SK-MEL-5 (cell line): ENCODE measurements at places on chromosomes 3 and 15. TPM values are rescaled to one million over a fixed set of nuclear protein-coding genes. Genes with fewer than 3 reads are reported as not detected.

Gene TEX9
- total RNA-seq, result 8.2 and 11.6 TPM in 2 replicates

Gene PRICKLE2
- 0.69 and 1.5 TPM in 2 replicates for total RNA-seq

DNA sequence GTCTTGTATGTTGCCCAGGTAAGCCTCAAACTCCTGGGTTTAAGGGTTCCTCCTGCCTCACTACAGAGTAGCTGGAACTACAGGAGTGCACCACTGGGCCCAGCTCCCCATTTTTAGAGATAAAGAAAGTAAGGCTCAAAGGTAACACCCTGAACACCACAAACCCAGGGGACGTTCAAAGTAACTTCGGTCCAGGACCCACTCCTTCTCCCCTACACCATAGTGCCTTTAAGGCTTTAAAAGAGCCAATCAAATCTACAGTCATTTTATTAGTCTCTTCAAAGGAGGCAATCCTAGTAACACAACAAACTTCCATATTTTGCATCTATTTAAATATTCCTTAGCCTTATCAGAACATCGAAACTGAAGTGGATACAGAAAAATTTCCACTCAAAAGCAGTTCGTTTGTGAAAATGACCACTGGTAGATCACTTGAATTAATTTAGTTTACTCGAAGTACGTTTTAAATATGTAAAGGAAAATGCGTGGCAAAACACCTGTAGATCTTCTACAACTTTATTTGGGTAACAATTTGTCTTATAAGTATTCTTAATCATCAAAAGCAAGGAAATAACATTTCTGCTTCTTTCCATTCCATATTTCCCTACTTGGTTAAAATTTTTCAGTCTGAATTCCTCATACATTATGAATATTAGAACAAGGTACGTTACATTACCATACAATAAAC, 1.8 kb downstream of the STAG1 start:
- DNase-seq, result no peak

Gene CCR3
- total RNA-seq, result not detected in 2 replicates

GRCh38 chr3:17021614-17022013, 136.9 kb downstream of the PLCL2 start:
- DNase-seq, result no peak

DNA sequence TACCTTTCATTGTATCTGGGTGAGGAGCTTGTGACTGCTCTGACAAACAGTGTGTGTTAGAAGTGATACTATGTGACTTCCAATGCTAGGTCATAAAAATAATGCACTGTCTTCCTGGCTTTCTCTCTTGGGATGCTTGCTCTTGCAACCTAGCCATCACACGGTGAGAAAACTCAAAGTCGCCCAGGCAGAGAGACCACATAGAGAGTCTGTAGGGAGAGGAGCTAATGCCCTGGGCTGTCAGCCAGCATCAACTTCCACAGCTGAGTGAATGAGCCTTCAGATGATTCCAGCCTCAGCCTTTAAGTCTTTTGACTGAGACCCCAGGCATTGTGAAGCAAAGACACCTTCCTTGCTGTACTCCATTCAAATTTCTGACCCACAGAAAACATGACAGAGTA, 220.6 kb upstream of the SGO1 start:
- peak; percentile 14 for DNase-seq

GRCh38 chr3:114120211-114120610, 58.6 kb downstream of the DRD3 start:
- DNase-seq, result no peak

- DNase-seq, result no peak
Observed at GRCh38 chr15:32107477-32108080, 77.3 kb downstream of the CHRNA7 start.

DNA sequence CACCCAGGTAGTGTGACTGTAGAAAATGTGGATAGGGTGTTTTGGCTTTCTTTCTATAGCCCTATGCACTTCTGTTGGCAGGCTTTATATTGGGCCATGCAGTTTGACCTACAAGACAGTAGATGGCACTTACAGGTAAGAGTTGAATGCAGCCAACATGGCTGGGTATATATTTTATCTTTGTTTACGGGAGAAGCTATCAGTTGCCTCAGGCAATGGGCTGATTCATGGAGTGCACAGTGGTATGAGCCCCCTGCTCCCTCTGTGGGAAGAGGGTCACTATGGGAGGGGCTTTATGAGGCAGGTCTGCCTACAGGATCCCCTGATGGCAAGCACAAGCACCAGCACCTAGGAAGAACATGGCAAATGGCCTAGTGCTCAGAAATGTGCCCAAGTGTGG, 301.2 kb upstream of the CDIN1 start:
- peak; percentile 23 for DNase-seq

- DNase-seq, result no peak
Observed at GRCh38 chr3:124019291-124019690, 27.4 kb upstream of the ROPN1 start.

Gene CLK3
- 44.4 and 53.2 TPM in 2 replicates for total RNA-seq

Gene C3orf22
- not detected in 2 replicates for total RNA-seq

Gene SPATA12
- total RNA-seq, result 0.42 and 0.69 TPM in 2 replicates

- no peak for DNase-seq
Observed at GRCh38 chr3:88267-88666, 108.3 kb upstream of the CHL1 start.

DNA sequence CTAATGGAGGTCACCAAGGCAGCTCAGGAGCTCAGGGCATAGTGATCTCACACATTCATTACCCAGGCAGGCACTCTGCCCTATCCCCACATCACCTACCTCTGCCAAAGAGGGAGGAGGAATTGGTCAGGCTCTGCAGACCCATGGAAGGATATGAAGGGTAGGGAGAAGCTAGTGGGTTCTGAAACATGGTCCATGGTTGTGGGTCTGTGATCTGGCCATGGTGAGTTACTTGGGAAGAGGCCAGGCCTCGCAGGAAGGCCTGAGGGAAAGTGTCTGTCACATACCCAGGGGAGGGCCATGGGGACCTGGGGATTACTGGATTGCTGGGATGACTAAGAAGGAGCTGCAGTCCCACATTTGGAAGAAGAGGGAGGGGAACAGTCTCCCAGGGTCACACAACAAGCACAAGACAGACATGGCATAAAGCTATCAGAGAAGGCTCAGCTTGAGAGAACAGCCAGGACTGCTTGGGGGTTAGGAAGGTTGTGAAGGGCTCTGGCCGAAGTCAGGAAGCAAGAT, 1.4 kb upstream of the PRSS50 start:
- DNase-seq, result no peak

GRCh38 chr3:165259541-165260193, 63.5 kb upstream of the SLITRK3 start:
- DNase-seq, result no peak

GRCh38 chr3:30302027-30302426, 304.4 kb upstream of the TGFBR2 start:
- no peak for DNase-seq

Gene SH3GL3
- total RNA-seq, result not detected in 2 replicates

GRCh38 chr15:65404186-65404872, 18.4 kb downstream of the IGDCC4 start:
- DNase-seq, result no peak

GRCh38 chr3:18066899-18067582, 324.6 kb upstream of the TBC1D5 start:
- no peak for DNase-seq

DNA sequence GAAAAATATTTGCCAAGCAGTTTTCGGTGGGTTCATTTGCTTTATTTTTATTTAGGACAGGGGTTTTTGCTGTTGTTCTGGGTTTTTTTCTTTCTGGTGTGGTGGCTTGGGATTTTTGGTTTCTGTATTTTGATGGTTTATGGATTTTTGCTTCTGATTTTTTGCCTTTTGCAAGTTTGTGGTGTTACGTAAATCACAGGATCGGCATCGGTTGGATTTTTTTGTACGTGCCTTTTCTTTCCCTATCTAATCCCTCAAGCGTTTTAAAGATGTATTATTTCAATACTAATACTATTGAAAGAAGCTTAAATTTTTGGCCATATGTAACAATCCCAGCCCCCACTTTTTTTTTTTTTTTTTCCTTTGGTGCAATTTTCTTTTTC, 782 bp upstream of the BCL6 start:
- DNase-seq, result no peak

DNA sequence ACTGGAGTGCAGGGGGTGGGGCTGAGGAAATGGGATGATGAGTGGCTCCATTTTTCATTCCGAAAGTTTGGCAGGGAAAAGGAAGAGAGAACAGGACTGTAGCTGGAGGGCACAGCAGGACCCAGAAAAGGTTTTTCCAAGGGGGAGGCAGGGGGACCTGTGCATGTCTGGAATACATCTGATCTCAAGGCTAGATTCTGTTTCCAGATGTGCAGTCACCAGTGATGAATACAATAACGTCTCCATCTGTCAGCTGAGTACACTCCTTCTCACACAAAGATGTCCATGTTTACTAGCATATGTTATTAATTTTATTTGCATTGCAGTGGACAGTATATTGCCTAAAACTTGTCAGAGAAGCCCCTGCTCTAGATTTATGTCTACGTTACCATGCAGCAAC, 39.9 kb upstream of the PRTG start:
- no peak for DNase-seq

Gene SEC61A1
- total RNA-seq, result 250 and 253 TPM in 2 replicates

GRCh38 chr3:194488055-194488742, 1.4 kb upstream of the ATP13A3 start:
- DNase-seq, result no peak

DNA sequence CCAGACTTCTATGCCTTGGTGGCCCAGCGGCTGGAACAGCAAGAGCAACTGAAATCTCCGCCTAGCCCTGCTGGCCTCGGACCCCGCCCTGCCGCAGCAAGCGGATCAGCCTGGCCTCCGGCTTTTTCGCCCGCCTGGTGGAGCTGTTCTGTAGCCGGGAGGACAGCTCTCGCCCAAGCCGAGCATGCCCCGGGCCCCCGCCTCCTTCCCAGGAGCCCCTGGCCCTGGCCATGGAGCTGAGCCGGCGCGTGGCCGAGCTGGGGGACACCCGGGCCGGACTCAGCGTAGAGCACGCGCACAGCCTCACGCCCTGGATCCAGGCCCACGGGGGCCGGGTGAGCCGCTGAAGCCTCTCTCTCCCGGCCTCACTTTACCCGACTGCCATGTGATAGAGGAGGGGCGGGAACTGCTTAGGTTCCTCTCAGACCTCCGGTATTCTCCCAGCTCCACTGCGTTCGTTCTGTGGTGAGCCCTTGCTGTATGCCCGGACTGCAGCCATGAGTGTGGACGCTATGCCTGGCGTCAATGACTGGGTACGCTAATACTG, 24.1 kb upstream of the MRPL3 start:
- DNase-seq, result peak; percentile 54

GRCh38 chr15:71812966-71813722, 2.8 kb downstream of the NR2E3 start:
- DNase-seq, result no peak

DNA sequence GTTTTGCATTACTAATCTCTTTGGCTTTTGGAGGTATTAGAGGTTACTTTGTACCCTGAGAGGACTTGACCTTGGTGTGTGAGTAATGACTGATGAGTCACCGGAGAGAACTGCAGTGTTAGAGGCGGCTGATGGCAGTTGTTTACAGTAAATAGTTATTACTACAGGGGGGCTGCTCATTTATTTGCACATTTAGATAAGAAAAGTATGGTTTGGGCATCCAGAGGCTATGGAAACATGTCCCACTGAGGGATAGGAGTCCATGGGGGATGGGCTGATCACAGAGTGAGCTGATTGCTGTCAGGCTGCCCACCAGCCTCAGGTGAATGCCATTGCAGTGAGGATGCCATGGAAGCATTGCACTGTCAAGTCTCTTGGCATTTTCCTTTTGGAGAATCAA, 17.3 kb upstream of the STAC start:
- no peak for DNase-seq

Gene TIGIT
- not detected in 2 replicates for total RNA-seq

Gene SMCO1
- not detected in 2 replicates for total RNA-seq

- no peak for DNase-seq
Observed at GRCh38 chr3:30356866-30357753, 249.3 kb upstream of the TGFBR2 start.

DNA sequence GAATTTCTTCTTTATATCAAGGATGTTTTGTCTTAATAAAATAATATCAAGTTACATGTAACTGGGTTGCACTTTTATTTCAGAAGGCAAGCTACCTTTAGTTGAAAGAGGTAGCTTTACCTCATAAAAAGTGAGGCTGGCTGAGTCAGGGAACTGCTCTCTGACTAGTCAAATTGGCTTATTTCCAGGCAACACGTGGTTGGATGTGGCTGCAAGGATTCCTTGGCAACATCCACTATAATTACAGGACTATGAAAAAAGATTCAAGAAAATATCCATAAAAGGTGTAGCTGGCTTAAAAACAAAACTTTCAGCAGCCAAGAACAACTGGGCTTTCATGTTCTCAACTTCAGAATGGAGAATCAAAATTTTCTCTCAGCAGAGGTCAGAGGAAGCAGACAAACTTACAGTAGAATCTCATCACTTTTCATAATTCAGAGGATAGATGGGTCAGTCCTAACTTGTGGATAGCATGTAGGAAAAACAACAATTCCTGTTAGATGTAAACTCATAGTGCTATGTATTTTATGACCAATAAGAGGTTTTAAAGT, 779.1 kb downstream of the MECOM start:
- DNase-seq, result no peak

Gene LIPC
- not detected in 2 replicates for total RNA-seq

- no peak for DNase-seq
Observed at GRCh38 chr15:62933386-62933785, 109.2 kb upstream of the TPM1 start.

GRCh38 chr3:159741281-159741680, 247.4 kb upstream of the IL12A start:
- DNase-seq, result no peak

- DNase-seq, result no peak
Observed at GRCh38 chr3:151869181-151869580, 4.3 kb upstream of the SUCNR1 start.

Gene MYEF2
- 1.9 and 4.1 TPM in 2 replicates for total RNA-seq

DNA sequence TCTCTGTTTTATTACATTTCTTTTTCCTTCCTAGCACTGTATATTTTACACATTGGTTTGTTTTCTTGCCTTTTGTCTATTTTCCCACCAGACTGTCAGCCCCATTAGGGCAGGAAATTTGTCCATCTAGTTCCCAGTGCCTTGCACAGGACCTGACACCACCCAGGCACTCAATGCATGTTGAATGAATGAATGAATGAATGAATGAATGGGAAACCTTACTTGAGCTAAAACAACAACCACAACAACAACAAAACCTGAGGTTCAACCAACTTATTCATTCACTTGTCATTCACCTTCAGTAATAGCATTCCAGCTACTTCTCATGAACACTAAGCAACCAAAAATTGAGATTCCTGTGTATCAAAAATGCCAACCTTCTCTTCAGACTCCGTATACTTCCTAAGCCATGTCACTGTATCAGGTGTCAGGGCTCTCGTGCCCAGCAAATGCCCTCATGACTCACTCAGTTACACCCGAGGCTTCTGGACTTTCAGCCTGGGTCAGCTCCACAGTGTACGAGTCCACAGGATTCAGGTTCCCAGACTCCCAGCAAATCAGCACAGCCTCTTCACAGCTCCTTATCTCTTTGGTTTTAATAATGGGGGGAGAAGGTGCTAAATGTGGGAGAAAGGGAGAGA, 37.3 kb downstream of the FSD2 start:
- peak; percentile 13 for DNase-seq

Gene ZKSCAN7
- total RNA-seq, result 1.1 and 2.1 TPM in 2 replicates

- no peak for DNase-seq
Observed at GRCh38 chr3:124999897-125000435, 55.8 kb downstream of the HEG1 start.

Gene IL5RA
- total RNA-seq, result not detected in 2 replicates

Gene ACTC1
- not detected in 2 replicates for total RNA-seq

Gene YEATS2
- total RNA-seq, result 28.8 and 30.7 TPM in 2 replicates
